ENCODE measurements at places on chromosomes 11 and 22. TPM values are rescaled to one million over a fixed set of nuclear protein-coding genes. Genes with fewer than 3 reads are reported as not detected.

Gene C22orf31
- not detected for total RNA-seq

Gene SCT
- not detected for total RNA-seq

Gene GTSE1
- total RNA-seq: 0.59 TPM

Gene OR8D4
- not detected for total RNA-seq

Gene TMEM45B
- total RNA-seq: not detected

Gene C11orf86
- 0.30 TPM for total RNA-seq

Gene PLXNB2
- 257 TPM for total RNA-seq

Gene GGTLC2
- not detected for total RNA-seq

Gene HTR3B
- total RNA-seq: not detected

Gene SHANK2
- 3.7 TPM for total RNA-seq

Gene APOA5
- total RNA-seq: not detected

Gene TSSK2
- not detected for total RNA-seq

Gene TEX12
- 0.30 TPM for total RNA-seq

Gene MFRP
- not detected for total RNA-seq

Gene TTC36
- 0.59 TPM for total RNA-seq

Gene MAJIN
- under 0.01 TPM for total RNA-seq

Gene COPB1
- 481 TPM for total RNA-seq

Gene EMID1
- not detected for total RNA-seq

Gene PANX3
- total RNA-seq: not detected

Gene SLC22A25
- not detected for total RNA-seq

Gene ARAP1
- total RNA-seq: 154 TPM

Gene PDGFB
- total RNA-seq: under 0.01 TPM

Gene A4GALT
- total RNA-seq: 2.2 TPM

Gene DGCR6
- 1.8 TPM for total RNA-seq

Gene RPS13
- total RNA-seq: 400 TPM

Gene SCGB1C1
- total RNA-seq: not detected

Gene ANGPTL5
- not detected for total RNA-seq

Gene TENM4
- 57.3 TPM for total RNA-seq

Gene SIK2
- 8.9 TPM for total RNA-seq

Gene NLRP6
- not detected for total RNA-seq

Gene STIP1
- 90.0 TPM for total RNA-seq

Gene MPZL3
- total RNA-seq: 0.89 TPM

Data from smooth muscle cell of the umbilical artery (primary cell).